Activated CD8-positive, alpha-beta memory T cell treated with anti-CD3 and anti-CD28 coated beads for 4 hours (primary cell): ENCODE measurements at places on chromosomes 4 and X.

- no peak for DNase-seq
Measured at GRCh38 chr4:183399616-183400015, 44.8 kb upstream of the CDKN2AIP start.

- DNase-seq: no peak
Measured at GRCh38 chr4:91325495-91325894, 978.3 kb upstream of the GRID2 start.

DNA sequence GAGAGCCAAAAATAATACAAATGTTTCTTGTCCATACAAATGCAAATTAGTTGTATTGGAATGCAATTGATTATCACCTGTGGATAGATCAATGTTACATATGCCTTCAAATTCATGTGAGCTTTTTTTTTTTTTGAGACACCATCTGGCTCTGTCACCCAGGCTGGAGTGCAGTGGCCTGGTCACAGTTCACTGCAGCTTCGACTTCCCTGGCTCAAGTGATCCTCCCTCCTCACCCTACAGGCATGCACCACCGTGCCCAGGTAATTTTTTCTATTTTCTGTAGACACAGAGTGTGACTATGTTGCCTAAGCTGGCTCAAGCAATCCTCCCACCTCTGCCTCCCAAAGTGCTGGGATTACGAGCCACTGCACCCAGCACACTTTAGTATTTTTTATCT, 38.6 kb upstream of the TMEM184C start:
- no peak for DNase-seq

DNA sequence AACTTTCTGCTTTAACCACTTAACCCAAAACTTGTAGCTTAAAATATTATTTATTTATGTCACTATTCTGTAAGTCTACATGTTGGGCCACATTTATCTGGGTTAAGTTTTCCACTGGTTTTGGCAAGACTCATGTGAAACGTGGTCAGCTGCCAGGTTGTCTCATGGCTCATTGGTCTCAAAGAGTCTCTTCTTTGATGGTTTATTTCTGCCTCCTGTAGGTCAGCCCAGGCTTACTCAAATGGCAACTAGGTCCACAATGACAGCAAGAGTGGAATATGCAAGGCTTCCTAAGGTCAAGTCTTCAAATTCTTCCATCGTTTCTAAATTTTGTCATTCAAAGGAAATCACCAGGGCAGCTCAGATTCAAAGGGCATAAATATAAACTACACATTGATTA, 828.7 kb downstream of the PCDH7 start:
- DNase-seq: no peak

GRCh38 chr4:20483416-20483815, 216.8 kb upstream of the PACRGL start:
- DNase-seq: no peak

DNA sequence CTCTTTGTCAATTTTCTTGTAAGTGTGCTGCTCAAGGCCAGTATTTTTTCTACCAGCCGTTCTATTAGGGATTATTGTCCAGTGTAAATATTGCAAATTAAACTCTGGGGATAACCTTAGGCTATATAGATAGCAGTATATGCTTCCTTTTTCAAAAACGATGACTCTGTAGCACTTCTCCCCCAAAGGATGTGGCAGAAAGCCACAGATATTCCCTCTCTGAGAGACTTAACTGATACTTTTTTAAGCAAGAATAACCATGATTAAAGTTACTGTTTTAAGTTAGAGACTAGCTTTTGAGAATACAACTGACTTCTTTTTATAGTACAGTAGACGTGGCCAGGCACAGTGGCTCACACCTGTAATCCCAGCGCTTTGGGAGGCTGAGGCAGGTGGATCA, 130.0 kb downstream of the FHIP1A start:
- DNase-seq: no peak

GRCh38 chr4:41598580-41598979, 60.6 kb downstream of the LIMCH1 start:
- no peak for DNase-seq

GRCh38 chr4:127251423-127251822, 381.3 kb upstream of the INTU start:
- no peak for DNase-seq

- no peak for DNase-seq
Measured at GRCh38 chr4:142817442-142817841, 28.7 kb downstream of the INPP4B start.

- no peak for DNase-seq
Measured at GRCh38 chr4:174217273-174218126, 66.0 kb downstream of the FBXO8 start.
